ENCODE measurements at places on chromosomes 4 and X. TPM values are rescaled to one million over a fixed set of nuclear protein-coding genes. Genes with fewer than 3 reads are reported as not detected.

TMEM255A gene
- not detected for total RNA-seq

CLIC2 gene
- under 0.01 TPM for total RNA-seq

HELT gene
- not detected for total RNA-seq

FAM9C gene
- not detected for total RNA-seq

ANKRD50 gene
- total RNA-seq, result 17.7 TPM

POF1B gene
- 4.6 TPM for total RNA-seq

FGD1 gene
- total RNA-seq, result 2.7 TPM

GAGE12F gene
- total RNA-seq, result not detected

EVC gene
- 17.9 TPM for total RNA-seq

ANTXR2 gene
- 46.0 TPM for total RNA-seq

CT55 gene
- not detected for total RNA-seq

BEND2 gene
- total RNA-seq, result not detected

LSM6 gene
- total RNA-seq, result 16.1 TPM

IGFBP7 gene
- total RNA-seq, result 148 TPM

HOPX gene
- 50.3 TPM for total RNA-seq

CDKL5 gene
- 2.3 TPM for total RNA-seq

SERTM2 gene
- total RNA-seq, result not detected

EXOC1L gene
- not detected for total RNA-seq

GPR143 gene
- 0.43 TPM for total RNA-seq

AKAP14 gene
- 0.64 TPM for total RNA-seq

PGM2 gene
- 55.9 TPM for total RNA-seq

CDX4 gene
- total RNA-seq, result not detected

SSX2 gene
- not detected for total RNA-seq

LDOC1 gene
- total RNA-seq, result 0.72 TPM

ASMT gene
- not detected for total RNA-seq

NMU gene
- 4.6 TPM for total RNA-seq

GAGE12E gene
- total RNA-seq, result not detected

GSX2 gene
- not detected for total RNA-seq

PAPSS1 gene
- 53.5 TPM for total RNA-seq

IL21 gene
- not detected for total RNA-seq

JADE3 gene
- total RNA-seq, result 6.7 TPM

TEX13C gene
- not detected for total RNA-seq

EFNB1 gene
- 160 TPM for total RNA-seq

GPR50 gene
- total RNA-seq, result not detected

TLR10 gene
- total RNA-seq, result not detected

NONO gene
- 280 TPM for total RNA-seq

SSX4 gene
- total RNA-seq, result not detected

EDA2R gene
- 2.9 TPM for total RNA-seq

CITED1 gene
- not detected for total RNA-seq

MAGEC3 gene
- not detected for total RNA-seq

HSFX1 gene
- total RNA-seq, result 0.85 TPM

PDGFRA gene
- 0.24 TPM for total RNA-seq

STARD8 gene
- under 0.01 TPM for total RNA-seq

NWD2 gene
- total RNA-seq, result under 0.01 TPM

ADAMTS3 gene
- total RNA-seq, result 3.9 TPM

MAGEB18 gene
- total RNA-seq, result not detected

FAM53A gene
- total RNA-seq, result 3.6 TPM

IL3RA gene
- not detected for total RNA-seq

NKX3-2 gene
- not detected for total RNA-seq
